ENCODE measurements at places on chromosomes 11 and 22.

GRCh38 chr11:65506290-65506771 lies 7.5 kb downstream of the MALAT1 start:
- no peak for DNase-seq

- DNase-seq: no peak
These were observed 5.7 kb downstream of the FTH1 start for GRCh38 chr11:61961570-61962212.

DNA sequence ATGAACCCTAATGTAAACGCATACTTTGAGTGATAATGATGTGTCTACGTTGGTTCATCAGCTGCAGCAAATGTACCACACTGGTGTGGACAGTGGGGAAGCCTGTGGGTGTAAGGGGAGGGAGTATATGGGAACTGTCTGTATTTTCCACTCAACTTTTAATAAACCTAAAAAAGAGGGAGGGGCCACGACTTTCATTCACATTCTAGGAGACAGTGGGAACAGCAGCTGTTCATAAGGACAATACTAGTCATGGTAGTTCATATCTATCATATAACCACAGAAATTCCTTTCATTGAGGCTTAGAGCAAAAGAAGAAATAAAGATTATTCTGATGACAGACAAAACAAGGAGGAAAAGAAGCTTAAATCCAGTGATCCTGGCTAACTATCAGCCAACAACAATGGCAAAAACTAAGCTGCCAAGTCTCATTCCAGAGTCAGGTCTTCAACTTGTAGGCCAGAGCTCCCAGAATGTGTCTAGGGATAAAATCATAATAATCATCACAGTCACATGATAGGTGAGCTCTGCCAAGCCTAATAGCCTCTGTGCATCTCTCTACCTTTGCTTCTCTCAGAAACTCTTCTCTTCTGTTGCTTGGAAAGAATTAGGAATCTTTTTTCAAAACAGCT lies 59.4 kb upstream of the CHRM4 start:
- no peak for DNase-seq

DNA sequence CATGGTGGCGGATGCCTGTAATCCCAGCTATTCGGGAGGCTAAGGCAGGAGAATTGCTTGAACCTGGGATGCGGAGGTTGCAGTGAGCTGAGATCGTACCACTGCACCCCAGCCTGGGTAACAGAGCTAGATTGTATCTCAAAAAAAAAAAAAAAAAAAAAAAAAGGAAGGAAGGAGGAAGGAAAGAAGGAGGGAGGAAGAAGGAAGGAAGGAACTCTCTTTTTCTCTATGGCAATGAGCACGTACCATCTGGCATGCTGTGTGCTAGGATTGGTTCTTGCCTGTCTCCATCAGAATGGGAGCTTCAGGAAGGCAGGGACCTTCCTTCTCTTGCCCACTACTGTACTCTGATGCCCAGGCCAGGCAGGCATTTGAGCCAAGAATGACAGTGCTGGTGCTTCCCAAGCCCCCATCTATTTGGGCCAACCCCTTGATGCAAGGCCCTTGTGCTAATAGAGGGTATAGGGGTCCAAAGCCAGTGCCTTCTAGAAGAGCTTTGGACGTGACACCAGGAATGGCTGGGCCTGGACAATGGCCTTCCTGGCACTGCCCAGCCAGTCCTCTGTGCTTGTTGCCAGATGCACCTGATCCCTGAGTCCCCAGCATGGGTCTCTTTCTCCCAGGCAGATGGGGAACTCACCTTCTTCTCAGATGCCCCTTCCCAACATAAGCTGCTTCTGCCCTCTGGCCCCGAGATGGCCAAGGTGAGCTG lies 10.6 kb upstream of the DGCR8 start:
- no peak for DNase-seq

- DNase-seq: no peak
These were observed 10.6 kb downstream of the MUC5B start for GRCh38 chr11:1233351-1234053.

GRCh38 chr11:119578521-119579191 lies 150.3 kb downstream of the NECTIN1 start:
- DNase-seq: no peak

DNA sequence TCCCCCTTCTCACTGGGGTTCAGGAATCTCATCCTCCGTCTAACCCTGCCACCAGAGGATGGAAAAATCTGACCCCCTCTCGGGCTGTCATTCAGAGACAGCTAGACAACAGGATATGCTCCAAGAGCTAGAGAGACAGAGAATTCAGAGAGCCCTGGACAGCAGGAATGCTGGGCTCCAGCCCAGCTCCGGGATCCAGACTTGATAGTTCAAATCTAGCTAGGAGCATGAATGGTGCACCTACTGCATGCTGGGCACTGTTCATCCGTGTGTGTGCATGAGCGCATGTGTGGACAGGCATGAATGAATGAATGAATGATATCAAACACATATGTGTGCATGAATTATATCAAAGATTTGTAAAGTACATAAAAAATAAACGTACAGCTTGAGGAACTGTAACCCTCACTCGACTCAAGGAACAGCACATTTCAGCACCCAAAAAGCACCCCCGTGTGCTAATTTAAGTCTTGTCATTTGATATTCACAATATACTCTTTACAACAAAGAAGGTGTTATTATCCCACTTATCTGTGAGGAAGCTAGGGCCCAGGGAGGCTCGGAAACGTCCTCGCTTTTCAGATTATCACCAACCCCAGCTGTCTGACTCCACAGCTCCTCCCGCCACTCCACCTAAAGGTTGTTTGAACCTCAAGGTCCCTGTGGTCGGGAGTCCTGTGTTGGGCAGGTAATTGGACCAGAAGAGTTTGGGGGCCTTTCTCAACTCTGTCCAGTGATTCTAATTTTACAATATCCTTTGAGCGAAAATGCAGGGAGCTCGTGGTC lies 640 bp upstream of the VSIG10L2 start:
- no peak for DNase-seq

DNA sequence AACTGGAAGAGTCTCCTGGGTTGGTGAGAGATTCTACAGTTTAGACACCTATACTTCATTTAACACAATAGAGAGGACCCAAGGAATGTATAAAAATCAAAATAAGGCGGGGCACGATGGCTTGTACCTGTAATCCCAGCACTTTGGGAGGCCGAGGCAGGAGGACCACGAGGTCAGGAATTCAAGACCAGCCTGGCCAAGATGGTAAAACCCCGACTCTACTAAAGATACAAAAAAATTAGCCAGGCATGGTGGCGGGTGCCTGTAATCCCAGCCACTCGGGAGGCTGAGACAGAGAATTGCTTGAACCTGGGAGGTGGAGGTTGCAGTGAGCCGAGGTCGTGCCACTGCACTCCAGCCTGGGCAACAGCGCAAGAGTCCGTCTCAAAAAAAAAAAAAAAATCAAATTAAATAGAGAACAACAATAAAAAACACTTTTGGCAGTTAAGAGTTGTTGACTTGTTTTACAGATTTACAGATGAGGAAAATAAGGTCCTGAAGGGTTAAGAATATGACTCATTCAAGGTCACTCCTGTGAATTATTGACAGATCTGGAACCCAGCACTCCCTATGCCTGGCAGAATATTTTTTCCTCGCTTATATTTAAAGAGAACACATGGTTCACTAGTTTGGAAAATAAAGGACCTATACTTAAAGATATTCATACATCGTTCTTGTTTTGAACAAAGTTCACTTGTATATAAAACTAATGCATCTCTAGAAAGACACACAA lies 5.2 kb downstream of the LGR4 start:
- DNase-seq: no peak

GRCh38 chr11:76591416-76591815 lies 79.1 kb downstream of the LRRC32 start:
- no peak for DNase-seq

GRCh38 chr11:73359930-73360742 lies 16.1 kb upstream of the RELT start:
- DNase-seq: peak; percentile 62

DNA sequence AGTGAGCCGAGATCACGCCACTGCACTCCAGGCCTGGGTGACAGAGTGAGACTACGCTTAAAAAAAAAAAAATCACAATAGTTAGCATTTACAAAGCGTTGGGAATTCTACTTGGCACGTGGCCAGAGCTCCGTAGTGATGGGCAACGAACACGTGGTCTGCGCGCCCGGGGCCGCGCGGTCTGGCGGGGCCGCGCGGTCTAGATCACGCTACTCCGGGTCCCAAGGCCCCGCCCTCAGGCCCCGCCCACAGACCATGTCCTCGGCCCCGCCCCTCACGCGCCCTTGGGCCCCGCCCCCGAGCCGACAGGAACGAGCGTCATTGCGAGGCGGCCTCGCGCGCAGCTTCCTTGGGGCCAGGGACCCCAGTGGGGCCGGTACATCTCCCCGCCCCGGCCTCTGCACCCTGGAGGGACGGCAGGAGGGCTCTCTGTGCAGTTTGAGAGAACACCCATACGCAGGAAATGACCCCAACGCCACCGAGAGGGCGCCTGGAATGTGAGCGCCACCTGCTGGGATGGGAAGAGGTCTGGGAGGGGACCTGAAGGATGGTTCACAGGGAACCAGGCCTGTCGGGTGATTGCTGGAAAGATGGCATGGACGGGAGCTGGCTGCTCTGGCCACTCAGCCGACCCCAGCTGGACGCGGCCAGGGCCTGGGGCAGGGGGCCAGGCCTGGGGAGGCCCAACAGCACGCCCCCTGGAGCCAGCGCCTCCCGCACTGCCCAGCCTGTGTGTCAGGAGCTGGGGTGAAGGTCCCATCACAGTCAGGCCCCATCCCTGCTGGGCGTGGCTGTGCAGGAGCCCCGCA lies 2.0 kb upstream of the PTDSS2 start:
- peak; percentile 97 for DNase-seq

DNA sequence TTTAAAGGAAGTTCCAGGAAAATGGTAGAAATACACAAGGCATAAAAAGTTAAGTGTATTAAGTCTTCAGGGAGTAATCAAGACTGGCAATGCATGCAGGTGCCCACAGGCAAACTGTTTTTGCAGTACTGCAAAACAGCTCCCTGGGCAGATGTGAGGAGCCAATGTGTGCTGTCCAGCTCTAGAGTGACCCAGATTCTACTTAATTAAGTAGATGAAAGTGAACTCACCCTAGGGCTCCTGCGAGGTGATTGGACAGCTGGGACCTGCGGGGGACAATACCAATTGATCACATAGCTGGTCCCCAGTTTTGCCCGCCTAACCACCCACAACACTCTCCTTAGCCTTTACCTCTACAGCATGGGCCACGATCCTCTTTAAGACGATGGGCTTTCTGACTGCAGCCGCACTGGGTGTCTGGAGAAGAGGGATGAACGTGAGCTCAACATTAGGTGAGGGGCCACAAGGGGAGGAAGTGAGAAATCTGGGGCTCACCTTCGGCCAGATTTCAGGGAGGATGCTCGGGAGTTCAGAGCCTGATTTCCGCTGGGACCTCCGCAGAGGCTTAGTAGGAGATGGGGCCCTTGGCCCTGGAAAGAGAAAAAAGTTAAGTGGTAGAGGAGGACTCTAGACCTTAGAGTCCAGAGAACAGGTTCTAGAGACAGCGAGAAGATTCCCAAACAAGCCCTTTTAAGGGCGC lies 556 bp downstream of the CDCA5 start:
- peak; percentile 18 for DNase-seq

DNA sequence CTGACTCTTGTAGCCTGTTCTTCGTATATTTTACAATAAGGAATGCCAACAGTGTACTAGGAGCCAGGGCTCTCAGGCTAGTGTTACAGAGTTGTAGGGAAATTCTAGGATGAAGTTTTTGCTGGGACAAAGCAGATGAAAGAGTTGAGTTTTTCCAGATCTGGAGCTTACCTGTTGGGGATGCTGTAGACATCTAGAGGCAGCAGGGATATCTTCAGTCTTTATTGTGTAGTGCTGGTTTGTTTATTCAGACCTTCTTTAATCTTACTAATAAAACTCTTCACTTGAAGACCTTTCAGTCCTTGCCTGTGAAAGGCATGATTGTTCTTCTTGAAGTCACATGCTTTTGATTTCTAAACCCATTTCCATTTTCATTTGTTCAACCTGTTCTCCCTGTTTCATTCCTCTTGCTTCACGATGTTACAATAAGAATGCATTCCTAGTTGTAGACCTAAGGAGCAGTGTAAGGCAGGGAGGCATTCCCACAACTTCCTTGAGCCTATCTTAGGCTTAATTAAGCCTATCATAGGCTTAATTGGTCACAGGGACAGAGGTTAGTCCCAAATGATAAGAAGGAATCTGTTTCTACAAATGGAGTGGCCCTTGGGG lies 7.9 kb upstream of the SLC37A2 start:
- no peak for DNase-seq

DNA sequence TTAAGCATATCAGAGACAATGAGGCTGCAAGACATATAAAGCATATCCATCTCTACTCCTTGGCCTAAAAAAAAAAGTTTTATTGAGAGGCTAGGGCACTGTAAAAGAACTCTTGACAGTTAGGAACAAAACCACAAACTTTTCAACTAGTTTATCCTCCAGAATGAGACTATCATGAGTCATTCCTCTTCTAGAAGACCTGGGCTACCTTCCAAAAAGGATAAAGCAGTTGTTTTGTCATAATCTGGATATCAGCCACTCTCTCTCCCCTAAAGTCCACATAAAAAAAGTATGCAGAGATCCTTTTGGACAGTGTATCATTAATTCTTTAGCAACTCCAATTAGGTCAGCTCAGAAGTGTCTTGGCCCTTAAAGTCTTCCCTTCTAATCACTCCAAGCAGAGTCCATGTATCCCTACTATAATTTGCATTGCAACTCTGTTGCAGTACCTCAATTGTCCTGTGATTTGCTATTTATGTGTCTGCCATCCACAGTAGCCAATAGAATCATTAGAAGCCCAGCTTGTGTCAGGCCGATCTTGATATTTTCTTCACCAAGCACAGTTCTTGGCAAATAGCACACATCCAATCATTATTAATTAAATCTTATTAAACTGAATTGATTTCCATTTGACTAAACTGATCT lies 10.4 kb downstream of the OR51T1 start:
- no peak for DNase-seq

DNA sequence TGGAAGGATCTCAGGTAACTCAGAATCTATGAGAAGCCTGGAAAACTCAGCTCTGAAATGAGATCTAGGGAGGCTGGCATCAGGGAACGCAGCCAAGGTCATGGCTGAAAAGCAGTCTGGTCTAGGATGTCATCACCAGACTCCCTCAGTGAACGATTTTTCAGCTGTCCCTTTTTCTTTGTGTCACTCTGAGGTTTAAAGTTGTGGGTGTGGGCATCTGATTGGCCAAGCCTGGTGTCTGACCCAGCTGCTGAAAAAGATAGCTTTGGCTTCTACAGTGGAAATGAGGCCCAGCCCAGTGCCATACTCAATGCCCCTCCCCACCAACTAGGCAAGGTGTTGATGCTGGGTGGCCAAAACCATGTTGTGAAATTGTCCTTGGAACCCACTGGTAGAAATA lies 14.5 kb downstream of the RPS3 start:
- no peak for DNase-seq

DNA sequence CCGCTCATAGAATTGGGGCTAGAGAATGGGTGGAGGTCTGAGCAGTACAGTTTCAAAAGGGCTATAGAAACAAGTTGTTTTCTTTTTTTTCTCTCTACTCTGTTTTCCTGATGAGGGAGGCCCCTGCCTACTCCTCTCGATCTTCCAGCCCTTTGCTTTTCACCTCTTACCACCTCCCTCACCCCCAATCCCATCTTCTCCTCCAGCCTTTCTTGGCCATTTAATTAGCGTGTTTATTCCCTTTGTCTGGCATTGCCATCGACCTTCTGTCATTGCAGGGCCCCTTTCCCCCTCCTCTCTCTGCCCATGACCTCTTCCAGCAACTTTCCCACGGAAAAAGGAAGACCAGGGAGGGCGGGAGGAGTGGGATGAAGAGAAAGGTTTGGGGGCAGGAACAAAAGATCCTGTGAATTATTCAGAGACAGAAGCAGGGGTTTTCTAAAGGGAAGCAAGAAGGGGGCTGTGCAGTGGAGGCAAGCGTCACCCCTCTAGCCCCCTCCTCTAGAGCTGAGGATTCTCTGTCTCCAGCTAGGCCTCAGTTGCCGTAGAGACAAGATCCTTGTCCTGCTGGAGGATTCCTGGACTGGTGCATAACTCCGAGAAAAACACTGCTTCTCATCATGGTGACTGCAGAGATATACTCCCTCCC lies 12.9 kb downstream of the DTX4 start:
- no peak for DNase-seq
